ENCODE measurements at places on chromosomes 1 and 21.
A peak's percentile ranks its signal among the peaks of the same experiment; 100 is the strongest.

DNA sequence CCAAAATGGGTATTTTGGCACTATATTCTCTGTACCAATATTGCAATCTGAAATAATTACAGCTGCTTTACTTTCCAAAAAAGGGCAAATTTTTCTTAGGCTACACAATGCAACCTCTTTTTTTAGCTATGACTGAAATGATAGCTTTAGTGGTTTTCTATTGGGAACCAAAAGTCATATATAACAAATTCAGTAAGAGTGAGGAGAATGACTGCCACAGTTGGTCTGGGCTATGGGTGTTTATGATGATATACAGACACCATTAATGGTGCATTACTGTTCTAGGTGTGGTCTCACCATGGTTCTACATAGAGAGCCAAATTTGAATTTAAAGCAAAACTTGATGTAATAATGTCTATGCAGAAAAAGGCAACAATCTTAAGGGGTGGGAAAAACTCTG, 72.3 kb upstream of the PTBP2 start:
- no peak for DNase-seq

GRCh38 chr1:219568733-219569132, 44.2 kb downstream of the ZC3H11B start:
- no peak for DNase-seq

DNA sequence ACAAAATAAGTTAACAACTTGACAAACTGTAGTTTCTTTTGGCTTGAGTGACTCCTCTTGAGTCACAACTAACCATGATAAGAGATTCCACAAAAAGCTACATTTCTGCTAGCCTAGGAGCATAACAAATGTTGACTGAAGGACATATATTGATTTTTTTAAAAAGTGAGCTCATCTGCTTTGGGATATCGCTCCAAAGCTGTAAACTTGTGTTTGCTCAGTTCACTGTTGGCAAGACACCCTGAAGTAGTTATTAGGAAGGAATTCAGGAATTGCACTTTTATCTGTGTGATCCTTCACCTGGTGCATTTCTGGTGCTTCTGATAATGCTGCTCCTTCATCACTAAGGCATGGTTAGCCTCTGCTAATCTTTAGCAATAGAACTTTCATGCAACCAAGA, 23.7 kb downstream of the RWDD3 start:
- DNase-seq: no peak

- no peak for DNase-seq
Observed at GRCh38 chr1:92842082-92843045, 10.5 kb downstream of the RPL5 start.

GRCh38 chr1:936348-937264, 12.9 kb downstream of the SAMD11 start:
- DNase-seq: no peak

- no peak for DNase-seq
Observed at GRCh38 chr1:33082575-33083108, 1.7 kb downstream of the AZIN2 start.

DNA sequence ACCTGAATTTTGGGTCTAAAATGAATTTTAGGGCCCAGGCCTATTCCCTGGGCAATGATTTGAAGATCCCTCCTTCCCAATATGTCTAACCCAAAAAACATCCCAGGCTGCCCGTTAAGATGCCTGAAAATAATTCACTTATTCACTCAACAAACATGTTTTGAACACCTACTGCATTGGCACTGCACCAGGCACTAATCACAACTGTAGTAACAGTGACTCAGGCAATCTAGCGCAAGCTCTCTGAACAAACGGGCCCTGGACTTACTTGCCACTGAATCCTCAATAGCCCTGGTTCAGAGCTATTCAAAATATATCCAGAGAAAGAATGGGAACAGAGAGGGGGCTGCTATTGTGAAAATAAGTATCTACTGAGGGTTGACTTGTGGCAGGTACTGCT, 4.2 kb downstream of the CD244 start:
- no peak for DNase-seq

DNA sequence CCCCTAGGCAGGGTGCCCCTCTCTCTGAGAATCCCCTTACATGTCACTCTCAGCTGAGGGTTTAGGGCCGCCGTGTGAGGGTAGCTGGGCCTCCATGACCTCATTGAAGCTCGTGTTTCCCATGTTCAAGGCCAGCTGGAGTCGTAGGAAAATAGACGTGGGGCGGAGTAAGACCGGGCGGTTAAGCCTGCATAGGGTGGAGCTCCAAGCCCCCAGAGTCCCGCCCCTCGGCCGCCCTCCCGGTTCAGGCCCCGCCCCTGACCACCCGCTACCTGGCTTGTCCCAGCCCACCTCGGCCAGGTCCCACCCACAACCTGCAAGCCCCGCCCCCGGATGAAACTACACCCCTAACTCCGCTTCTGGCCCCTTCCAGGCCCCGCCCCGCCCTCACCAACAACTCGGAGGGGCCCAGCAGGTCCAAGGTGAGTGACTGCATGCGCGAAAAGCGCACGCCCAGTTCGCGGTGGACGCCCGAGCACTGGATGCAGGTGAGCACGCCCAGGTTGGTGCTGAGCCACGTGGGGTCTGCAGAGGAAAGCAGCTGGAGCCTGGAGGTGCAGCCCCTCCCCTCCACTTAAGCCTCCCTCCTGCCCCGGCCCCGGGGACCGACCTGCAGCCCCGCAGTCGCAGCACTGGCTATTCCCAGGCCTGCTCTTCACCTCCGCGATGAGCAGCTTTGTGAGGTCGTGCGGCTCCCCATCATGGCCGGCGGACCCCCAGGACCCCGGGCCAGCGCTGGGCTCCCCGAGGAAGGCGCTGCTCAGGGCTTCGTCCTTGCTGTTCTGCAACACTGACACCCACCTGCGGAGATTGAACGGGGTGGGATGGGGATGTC, 12.2 kb upstream of the TCEA3 start:
- DNase-seq: no peak

GRCh38 chr1:31258581-31258980, 18.9 kb upstream of the NKAIN1 start:
- no peak for DNase-seq

DNA sequence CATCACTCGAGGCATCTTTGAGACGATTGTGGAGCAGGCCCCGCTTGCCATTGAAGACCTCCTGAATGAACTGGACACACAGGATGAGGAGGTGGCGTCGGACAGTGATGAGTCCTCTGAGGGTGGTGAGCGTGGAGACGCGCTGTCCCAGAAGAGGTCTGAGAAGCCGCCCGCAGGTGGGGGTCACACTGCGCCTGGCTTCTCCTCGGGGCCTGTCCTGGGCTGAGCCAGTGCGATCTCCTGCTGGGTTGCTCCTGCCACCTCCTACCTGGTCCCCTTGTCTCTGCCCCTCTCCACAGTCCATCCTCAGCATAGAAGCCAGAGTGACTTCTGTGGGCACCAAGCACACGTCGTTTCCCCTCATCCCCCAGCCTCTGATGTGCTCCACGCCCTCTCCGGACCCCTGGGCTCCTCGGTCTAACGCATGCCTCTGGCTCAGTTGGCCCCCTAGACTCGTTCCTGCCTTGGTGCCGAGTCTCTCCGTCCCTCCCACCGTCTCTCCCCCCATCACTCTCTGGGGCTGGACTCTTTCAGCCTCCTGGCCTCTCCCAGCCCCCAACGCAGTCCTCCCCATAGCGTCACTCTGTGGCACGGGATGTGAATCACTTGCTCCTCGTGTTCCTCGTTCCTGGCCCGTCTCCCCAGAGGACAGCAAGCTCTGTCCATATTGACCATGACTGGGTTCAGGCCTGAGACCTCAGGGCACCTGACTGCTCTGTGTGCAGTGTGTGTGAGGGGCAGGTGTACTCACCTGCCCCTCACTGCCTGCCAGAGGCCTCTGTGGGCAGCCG, 8.7 kb downstream of the RRP1 start:
- DNase-seq: no peak

DNA sequence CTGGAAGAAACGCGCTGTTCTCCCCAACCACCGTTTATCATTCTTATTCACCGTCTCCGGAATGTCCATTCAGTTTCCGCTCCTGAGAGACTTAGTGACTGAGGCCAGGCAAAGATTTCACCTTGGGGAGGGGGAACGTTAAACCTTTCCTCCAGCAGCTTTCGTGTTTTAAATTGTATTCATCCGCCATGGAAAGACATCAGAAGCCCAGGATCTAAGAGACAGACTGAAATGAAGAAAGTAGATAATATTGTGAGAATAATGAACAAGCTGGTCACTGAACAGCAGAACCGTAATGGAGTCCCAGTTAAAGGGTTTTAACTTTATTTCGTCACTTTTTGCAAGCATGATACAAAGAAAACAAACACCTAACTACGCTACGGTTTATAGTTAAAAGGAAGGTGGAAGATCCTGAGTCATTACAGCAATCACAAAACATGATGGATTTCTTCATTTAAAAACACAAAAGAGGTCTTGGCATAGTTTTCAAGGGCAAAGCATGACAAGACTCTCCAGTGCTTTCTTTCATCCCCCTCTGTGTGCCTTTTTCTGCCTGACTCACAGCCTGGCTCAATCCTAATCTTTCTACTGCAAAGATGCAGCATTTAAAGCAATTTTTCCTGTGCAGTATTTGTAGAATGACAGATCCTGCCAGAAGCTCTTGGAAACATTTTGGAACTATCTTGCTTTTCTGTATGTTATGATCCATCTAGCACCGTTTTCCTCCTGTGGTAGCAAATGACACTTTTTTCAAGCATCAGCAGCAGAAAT, 722 bp upstream of the SLC19A2 start:
- no peak for DNase-seq

- no peak for DNase-seq
Observed at GRCh38 chr1:1256956-1257871, 10.7 kb upstream of the C1QTNF12 start.

GRCh38 chr1:108881369-108881768, 4.6 kb downstream of the GPSM2 start:
- no peak for DNase-seq

- no peak for DNase-seq
Observed at GRCh38 chr1:28326984-28327383, 1.9 kb upstream of the MED18 start.

DNA sequence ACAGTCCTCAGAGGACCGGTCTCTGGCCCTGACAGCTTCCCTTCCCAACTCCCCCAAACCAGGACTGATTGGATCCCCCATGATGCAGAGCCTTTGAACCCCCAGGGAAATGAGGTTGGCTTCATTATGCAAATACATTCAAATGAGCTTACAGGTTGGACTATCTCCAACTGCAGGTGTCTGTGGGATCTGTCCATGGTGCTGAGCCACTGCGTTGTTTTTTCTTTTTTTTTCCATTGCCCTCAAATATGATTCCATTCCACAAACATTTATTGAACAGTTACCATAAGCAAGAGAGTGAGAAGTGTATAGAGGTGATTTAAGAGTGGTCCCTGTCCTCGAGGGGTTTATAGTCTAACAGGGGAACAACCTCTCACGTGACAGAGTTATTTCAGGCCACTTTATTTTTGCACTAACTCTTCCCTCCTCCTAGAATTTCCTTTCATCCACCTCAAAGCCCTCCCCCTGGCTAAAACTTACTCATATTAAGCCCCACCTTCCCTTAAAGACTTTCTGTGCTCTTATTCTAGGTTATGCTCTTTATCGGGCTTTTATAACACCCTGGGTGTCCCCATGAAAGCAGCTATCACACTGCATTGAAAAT, 21.9 kb downstream of the DLGAP3 start:
- DNase-seq: no peak

GRCh38 chr1:184078564-184079249, 27.2 kb downstream of the TSEN15 start:
- no peak for DNase-seq

DNA sequence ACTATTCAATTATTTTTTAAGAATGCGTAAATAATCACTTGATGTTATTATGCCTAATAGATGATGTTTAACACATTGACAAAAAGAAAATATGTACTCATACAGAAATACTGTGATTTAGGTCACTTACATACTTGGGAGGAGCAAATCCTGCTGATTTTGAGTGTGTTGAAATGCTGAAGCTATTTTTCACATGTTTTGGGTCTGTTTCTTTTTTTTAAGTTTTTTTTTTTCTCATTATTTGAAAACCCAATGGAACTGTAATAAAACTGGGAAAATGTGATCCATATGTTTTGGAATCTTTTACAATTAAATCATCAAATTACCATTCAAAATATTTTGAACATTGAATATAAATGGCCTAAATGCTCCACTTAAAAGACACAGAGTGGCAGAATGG, 366.2 kb upstream of the ADAMTS5 start:
- DNase-seq: no peak

- no peak for DNase-seq
Observed at GRCh38 chr1:91847851-91848250, 38.1 kb downstream of the TGFBR3 start.

DNA sequence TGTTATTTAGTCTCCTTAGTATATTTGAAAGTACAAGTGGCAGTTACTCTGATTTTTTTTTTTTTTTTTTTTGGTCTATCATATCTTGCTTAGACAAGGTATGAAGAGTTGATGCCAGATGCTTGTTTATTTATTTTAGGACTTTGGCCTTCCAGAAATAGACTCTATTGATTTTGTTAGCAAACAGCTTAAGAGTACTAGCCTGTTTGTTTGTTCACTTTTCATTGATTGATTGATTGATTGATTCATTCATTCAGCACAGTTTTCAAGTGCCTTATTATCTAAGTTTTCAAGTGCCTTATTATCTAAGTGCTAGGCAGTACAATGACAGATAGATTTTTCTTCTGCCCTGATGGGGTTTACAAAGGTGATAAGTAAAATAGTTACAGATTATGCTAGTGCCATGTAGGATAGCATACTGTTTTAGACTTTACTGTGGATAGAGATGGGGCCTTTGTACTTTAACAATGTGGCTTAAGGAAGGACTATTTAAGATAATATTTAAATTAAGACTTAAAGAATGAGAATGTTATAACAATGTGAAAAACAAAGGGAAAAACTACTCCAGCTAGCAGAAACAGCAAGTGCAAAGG, 50.5 kb downstream of the MTF2 start:
- DNase-seq: no peak

DNA sequence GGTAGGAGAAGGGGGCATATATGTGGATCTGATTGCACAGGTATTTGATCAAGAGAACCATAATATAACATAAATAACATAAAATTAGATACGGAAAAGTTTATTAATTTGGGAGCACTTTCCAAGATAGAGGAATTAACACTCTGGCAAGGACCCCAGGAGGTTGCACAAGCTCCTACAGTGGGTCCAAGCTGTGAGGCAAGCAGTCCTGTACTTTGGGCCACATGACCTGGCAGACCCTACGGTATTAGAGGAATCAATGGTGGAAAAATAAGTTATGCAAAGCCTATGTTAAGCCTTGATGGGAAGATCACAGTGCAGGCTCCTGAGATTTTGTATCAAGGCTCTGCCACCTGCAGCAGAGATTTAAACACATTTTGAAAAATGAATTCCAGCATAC, 220.1 kb downstream of the COL24A1 start:
- DNase-seq: no peak

GRCh38 chr1:162019446-162019845, 4.2 kb downstream of the OLFML2B start:
- no peak for DNase-seq

DNA sequence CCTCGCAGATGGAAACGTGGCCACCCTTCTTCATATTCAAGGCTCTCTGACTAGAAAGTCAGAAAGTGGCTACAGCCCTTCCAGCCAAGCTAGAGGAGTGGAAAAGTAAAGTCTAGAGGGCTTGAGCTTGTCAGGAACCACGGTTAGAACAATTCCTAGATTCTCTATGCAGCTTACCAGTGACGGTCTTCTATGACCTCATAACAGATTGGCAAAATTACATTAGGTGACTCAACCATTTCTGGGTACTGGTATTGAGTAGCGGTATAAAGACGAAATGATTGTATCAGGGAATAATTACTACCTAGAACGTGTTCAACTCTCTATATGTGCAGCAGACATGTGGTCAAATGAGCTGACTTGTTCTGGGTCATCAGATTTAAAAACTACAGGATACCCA, 155.0 kb upstream of the RUNX1 start:
- no peak for DNase-seq

GRCh38 chr1:41268154-41268770, 26.2 kb upstream of the SCMH1 start:
- DNase-seq: peak; percentile 57
